ENCODE measurements at places on chromosomes 1 and 21. TPM values are rescaled to one million over a fixed set of nuclear protein-coding genes. Genes with fewer than 3 reads are reported as not detected.

GRCh38 chr21:41508415-41509144, 622 bp upstream of the TMPRSS2 start:
- no peak for DNase-seq

- DNase-seq: no peak
Observed at GRCh38 chr1:25018110-25018735, 88.1 kb upstream of the RUNX3 start.

SLC41A1 gene
- 32.0 TPM for total RNA-seq

GRCh38 chr1:230218667-230219066, 151.6 kb downstream of the GALNT2 start:
- no peak for DNase-seq

MYBPH gene
- not detected for total RNA-seq

B3GALT5 gene
- not detected for total RNA-seq

GRCh38 chr21:25717491-25718147, 17.1 kb downstream of the ATP5PF start:
- no peak for DNase-seq

DNA sequence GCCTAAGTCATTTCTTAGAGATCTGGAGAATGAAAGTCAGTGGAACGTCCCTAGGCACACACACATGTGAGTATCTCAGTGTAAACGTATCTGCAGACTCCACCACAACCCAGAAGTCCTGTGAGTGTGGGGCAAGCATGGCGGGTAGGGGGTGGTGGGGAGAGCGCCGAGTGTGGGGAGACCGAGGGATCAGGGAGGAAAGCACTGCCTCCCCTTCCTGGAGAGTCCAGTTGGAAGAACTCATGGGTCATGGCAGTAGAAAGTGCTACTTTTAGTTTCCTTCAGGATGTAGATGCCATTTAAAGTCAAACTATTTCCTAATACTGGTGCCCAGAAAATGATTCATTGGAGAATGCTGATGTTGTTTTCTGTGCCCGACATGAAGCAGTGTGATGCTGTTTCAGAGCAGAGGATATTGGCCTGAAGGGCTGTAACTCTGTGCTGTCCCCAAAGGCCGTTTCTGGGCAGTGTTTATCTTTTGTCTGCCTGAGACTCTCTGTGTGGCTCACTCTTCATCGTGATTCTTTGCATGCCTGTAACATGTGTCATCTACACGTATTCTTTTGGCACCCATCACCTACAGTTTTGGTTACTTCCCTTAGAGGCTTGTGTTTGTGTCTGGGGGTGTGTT, 45.7 kb upstream of the TSPAN2 start:
- DNase-seq: no peak

DNA sequence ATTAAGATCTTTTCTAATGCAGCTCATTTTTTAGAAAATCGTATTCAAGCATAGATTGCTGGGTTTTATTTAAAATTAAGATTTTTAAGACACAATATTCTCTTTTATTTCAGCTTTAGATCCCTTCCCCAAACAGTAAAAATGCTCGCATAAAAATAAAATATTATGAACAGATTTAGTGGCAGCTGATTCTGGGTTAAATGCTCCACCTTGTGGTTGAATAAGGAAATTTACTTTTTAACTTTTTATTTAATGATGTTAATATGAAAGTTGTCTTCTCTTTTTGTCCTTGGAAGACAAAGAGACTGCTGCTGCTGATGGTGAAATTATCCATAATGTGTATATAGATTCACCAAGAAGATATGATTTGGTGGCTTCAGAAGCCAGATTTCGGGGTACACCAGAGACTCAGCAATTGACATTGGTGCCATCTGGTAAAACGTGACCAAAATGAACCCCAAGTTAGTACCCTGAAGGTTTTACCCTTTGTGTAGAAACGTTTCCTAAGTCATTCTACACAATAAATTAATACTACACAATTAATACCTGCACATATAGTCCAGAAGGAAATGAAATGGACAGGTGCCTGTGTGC, 128.0 kb downstream of the ADAMTS1 start:
- DNase-seq: peak; percentile 18

GRCh38 chr1:44695671-44696070, 21.2 kb downstream of the ARMH1 start:
- no peak for DNase-seq

GRCh38 chr21:27315373-27315772, 348.5 kb upstream of the ADAMTS5 start:
- DNase-seq: no peak

- peak; percentile 17 for DNase-seq
Observed at GRCh38 chr1:23177438-23178380, 9.1 kb upstream of the LUZP1 start.

DNA sequence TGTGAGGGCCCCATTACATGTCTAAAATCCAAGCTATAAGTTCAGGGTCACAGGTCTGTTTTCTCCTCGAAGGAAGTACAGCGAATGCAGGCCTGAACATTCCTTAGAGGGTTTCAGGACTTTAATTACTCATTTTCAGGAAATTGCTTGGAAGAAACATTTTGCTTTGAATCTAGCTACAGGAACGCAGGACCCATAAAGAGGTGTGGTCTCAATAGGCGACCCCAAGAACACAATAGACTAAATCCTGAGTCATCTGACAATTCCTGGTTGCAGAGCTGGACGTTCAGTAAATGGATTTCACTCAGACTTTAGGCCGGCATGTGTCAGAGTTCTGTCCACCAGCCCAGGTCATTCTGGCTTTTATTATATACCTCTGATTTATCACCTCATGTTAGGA, 1.0 kb upstream of the ERG start:
- DNase-seq: no peak

OR10Z1 gene
- total RNA-seq: not detected

PROK1 gene
- total RNA-seq: not detected

DNA sequence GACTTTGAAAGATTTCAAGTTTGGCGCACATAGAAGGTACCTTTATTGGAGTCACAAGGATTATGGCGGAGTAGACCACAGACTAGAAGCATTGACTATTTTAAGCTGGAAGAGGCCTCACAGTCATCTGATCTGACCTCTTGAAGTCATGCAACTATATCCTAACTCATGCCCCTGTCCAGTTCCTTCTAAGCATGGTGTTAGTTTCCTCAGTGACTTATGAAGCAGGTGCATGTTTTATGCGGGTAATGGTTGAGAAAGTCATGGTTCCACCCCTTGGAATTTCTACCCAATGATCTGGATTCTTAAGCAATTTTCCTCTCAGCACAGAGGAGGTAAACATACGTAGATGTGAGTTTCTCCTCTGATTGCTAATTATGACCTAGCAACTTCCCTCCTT, 11.7 kb downstream of the OLFML3 start:
- no peak for DNase-seq

PRAMEF15 gene
- total RNA-seq: not detected

ZNF670 gene
- 0.56 TPM for total RNA-seq

GRCh38 chr1:8363767-8364301, 45.9 kb downstream of the SLC45A1 start:
- DNase-seq: no peak

DNA sequence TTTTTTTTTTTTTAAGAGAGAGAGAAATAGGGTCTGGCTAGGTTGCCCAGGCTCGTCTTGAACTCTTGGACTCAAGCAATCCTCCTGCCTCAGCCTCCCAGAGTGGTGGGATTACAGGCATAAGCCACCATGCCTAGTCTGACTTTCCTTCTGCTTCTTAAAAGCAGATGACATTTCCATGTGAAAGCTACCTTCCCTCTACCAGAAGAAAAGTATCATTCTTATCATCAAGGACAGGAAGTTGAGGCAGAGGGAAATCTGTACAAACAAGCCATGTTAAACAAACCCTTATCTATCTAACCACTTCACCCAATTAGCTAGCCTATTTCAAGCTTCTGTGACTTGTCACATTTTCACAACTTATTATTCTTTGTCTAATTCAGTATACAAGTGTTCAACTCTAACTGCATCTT, 54.8 kb downstream of the SAMSN1 start:
- no peak for DNase-seq

BEND5 gene
- total RNA-seq: 10.4 TPM

TDRD5 gene
- not detected for total RNA-seq

- no peak for DNase-seq
Observed at GRCh38 chr1:63935553-63935952, 161.7 kb downstream of the ROR1 start.

All from naive thymus-derived CD4-positive, alpha-beta T cell (primary cell).